ENCODE measurements at places on chromosomes 5 and 9.

DNA sequence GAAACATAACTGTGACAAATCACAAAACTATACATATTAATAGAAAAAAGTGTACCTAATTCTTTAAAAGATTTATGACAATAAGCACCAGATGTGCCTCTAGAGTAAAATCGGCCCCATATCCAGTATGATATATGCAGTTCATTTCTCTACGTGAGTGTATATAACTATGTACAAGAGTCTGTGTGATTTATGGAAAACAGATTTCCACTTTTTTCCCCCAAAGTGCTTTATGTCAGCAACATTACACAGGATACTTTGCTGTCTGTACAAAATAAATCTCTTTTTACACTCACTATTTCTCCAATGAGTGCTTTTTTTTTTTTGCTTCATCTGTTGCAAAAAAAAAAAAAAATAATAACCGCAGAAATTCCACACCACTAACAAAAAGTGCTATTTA is 298.8 kb upstream of the RFX3 start:
- DNase-seq = no peak

- no peak for DNase-seq
Measured at GRCh38 chr5:157568720-157569119, 6.9 kb downstream of the ADAM19 start.

GRCh38 chr5:173330338-173331206 is 2.4 kb upstream of the STC2 start:
- DNase-seq = no peak

DNA sequence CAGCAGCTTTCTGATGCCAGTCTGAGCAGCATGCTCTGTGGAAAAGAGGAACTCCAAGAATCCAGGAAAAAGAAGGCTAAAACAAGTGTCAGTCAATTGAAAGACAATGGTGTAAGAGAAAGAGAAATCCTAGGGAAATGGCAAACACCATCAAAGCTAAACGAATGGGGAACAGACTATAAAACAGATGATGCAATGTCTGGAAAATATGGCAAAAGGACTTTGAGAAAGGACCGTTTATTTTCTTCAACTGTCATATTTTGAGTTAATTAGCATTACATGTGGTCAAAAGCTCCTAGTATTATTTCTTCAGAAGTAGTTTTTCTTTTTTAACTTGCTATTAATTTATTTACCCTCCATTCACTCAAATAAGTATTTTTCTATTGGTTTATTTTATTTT is 465.2 kb downstream of the LRRC70 start:
- no peak for DNase-seq

DNA sequence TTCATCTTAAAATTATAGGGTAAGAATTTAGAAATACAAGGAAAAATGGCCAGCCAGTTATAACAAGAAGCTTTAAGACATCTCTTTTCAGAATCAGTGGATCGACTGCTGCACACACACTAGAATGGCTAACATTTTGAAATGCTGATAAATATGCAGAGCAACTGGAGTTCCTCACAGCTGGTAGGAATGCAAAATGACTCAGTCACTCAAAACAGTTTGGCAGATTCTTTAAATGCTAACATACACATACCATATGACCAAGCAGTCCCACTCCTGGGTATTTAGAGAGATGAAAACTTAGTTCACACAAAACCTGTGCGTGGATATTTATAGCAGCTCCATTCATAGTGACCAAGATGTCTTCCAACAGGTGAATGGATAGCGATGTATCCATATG is 23.2 kb upstream of the PSAT1 start:
- no peak for DNase-seq

Data from NCI-H510A (cell line).